ENCODE measurements at places on chromosomes 4 and X.
A peak's percentile ranks its signal among the peaks of the same experiment; 100 is the strongest.

DNA sequence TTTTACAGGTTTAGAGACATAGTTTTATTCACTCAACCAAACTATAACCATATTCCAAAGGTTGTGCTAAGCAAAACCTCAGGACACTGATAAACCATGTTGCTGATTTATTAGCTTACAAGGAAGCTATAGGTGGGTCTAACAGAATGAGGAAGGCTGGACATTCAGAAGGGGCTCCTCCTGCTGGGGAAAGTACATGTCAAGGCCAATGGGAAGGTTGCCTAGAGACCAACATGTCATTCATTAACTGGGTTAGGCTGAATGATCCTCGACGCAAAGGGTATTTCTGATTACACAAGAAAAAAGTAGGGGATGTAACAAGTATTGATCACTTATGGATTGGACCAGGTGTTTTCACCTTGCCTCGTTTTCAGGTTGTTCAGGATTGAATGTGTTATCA lies 30.3 kb downstream of the SLC10A6 start:
- DNase-seq, result peak; percentile 6

DNA sequence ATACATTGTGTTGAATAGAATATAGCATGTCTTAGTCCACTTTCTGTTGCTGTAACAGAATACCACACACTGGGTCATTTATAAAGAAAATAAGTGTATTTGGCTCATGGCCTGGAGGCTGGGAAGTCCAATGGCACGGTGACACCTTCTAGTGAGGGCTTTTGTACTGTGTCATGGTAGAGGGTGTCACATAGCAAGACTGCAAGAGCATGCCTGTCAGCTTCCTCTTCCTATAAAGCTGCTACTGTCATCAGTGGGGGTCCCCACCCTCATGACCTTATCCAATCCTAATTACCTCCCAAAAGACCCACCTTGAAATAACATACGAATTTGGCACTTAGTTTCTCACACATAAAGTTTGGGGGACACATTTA lies 193.2 kb downstream of the PTTG2 start:
- DNase-seq, result peak; percentile 8

DNA sequence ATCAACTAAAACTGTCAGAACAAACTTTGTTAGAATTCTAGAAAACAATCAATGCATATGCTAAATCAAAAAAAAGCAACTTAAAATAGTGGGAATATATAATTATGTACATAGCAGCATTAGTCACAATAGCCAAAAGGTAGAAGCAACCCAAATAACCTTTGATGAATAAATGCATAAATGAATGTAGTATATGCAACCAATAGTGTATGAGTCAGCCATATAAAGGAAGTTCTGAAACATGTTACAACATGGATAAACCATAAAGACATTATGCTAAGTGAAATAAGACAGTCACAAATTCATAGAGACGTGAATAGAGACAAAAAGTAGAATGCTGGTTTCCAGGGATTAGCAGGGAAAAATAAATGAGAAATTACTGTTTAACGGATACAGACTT lies 762.8 kb upstream of the INTU start:
- DNase-seq, result no peak

DNA sequence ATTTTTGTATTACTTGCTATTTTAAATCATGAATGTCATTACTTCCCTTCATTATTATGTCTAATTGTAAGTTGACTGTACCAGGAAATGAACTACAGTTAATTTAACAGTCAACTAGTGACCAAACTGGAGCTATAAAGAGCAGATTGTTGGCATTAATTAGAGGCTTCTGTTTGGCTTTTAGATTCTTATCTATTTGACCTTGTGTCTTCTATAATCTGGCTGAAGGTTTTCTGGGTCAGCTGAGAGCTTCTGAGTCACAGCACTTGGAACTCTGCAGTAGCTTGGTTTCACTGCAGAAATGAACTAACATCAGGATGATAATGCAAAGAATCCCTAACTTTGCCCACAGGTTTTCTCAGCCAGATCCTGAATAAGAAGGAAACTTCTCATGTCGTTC lies 169.2 kb upstream of the LEF1 start:
- DNase-seq, result peak; percentile 25

DNA sequence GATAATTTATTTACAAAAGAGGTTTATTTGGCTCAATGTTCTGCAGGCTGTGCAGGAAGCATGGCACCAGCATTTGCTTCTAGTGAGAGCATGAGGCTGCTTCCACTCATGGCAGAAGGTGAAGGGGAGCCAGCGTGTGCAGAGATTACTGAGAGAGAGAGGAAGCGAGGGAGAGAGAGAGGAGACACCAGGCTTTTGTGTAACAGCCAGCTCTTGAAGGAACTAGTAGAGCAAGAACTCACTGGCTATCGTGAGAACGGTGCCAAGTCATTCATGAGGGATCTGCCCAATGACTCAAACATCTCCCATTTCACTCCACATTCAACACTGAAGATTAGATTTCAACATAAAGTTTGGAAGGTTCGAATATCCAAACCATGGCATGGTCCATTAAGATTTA lies 12.7 kb downstream of the GUCY1A1 start:
- DNase-seq, result peak; percentile 69

- no peak for DNase-seq
Measured at GRCh38 chr4:151488968-151489367, 80.0 kb downstream of the FHIP1A start.

DNA sequence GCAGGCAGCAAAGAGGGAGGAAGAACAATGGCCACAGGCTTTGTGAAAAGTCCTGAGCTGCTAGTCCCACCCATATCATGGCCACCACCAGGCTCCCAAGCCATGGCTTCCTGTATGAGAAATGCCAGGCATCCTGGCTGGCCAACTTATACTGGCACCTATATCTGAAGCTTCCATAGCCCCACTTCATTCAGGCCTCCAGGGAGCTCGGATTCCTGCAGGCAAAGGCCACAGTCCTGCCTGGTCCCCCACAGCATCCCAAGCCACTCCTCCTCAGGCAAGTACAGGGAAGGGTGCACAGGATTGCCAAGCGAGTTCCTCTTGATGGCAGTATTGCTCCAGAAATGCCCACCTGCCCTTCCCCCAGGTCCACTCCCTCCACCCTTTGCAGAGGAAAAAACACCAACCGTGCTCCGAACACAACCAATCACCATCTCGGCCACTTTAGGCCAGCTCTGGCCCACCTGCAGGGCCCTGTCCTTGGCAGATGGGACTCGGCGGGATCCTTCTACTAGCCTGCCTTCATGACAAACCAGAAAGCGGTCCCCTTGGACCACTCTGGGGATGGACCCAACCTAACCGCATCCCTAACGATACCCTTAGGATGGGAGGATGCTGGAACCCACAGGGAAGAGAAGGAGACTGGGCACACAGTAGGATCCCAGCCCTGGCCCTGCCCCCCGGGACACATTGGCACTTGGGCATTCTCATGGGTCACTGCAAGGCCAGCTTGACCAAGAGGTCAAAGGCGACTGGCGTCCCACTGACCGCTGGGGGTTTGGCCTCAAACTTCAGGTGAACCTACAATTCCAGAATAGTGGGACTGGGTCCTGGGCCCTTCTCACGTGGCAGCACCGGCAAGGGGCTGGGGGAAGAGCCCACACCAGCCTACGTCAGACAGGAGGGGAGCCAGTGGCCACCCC lies 220.4 kb upstream of the AGTR2 start:
- no peak for DNase-seq

DNA sequence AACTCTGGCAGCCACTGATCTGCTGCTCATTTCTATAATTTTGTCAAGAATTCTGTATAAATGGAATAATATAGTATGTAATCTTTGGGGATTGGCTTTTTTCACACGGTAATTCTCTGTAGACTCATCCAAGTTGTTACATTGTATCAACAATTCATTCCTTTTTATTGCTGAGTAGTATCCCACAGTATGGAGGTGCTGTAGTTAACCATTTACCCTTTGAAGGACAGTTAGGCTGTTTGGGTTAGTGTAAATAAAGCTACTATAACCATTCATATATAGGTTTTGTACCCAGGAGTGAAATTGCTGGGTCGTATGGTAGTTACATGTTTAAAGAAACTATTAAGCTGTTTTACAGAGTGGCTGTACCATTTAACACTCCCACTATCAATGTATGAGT lies 157.0 kb upstream of the NDP start:
- DNase-seq, result no peak

DNA sequence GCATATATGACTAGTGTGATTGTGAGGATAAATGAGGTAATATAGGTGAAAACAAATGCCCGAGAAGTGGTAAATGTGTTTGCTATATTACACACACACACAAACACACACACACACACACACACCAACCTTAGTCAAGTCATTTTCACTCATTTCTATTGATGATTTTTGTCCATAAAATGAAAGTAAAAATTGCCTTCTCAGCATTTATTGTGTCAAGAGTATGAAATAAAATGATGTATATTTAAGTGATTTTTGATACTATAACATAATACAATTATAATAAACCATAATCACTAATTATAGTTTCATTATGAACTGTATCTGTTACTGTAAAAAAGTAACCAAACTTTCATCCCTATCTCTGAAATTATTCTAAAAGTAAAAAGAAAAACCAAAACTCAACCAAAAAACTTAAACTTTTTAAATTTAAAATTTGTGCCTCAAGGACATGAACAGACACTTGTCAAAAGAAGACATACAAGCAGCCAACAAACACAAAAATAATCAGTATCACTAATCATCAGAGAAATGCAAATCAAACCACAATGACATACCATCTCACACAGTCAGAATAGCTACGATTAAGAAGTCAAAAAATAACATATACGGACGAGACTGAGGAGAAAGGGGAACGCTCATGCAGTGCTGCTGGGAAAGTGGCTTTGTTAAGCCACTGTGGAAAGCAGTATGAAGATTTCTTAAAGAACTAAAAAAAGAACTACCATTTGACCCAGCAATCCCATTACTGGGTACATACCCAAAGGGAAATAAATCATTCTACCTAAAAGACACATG lies 601.0 kb downstream of the TMA16 start:
- no peak for DNase-seq

DNA sequence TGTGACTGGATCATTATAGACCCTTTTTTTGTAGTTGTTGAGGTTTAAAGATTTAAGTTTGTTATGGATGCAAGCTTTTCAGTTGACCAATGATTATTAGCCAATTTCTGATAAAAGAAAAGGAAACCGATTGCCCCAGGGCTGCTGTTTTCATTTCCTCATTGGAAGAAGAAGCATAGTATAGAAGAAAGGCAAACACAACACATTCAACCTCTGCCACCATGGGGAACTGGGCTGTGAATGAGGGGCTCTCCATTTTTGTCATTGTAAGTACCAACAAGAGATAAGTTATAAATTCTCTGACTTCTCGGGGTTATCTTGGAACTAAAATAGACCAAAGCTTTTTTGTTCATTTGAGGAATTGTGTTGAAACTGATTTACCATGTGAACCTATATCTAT lies at the start of gene CYBB:
Gene CYBB (plus strand): TSS at position 203 of the 400 bp plus-strand sequence. CDS start 19 bp downstream, at position 222.
- DNase-seq, result no peak

- no peak for DNase-seq
Measured at GRCh38 chrX:23372220-23372902, 37.7 kb downstream of the PTCHD1 start.

- no peak for DNase-seq
Measured at GRCh38 chrX:40076750-40077575, 20.8 kb downstream of the BCOR start.

- peak; percentile 22 for DNase-seq
Measured at GRCh38 chrX:152912106-152912505, 14.2 kb downstream of the ZNF185 start.

DNA sequence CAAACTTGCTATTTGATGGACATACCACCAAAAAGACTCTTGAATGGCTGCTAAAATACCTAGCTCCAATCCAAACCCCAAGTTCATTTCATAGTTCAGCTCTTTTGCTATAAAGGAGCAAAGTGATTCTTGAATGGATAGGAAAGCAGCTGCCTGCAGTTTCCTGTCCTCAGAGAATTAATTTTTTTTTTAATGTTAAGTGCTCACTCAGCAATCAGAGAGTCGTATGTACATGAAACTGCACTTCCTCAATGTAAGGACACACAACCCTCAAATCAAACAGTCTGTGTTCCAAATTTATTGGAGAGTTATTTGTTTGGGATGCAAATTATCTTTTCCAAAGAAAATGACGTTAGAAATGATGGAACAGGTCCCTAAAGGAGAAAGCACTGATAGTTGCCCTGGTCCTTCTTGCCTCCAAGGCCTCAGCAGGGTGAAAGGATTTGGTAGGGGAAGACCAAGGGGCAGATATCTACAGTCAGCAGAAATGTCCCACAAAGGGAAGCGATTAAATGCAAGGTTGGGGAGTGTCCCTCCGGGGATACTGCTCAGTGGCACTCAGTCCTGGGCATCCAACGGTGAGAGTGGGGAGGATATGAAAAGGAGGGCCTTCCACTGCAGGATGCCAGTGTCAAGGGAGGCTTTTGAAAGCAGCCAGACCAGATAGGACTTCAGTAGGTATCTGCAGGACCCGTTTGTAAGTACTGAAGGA lies 67.2 kb upstream of the RASGEF1B start:
- DNase-seq, result no peak

- no peak for DNase-seq
Measured at GRCh38 chr4:75919920-75920319, 17.7 kb upstream of the PPEF2 start.

DNA sequence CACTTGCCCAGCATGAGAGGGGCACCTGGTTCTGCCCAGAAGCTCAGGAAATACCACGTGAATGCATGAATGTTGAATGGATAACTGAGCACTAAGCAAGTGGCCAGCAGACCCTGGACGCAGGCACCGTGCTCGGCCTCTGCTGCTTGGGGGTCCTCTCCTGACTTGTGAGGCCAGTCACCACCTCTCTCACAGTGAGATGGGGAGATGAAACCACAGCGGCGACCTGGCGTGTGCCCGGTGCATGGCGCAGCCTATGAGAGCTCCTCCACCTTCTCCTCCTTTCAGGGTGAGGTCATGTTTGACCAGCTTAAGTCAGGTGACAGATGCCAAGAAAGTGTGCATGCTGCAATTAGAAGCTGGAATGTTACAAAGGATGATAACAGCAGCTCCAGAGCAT lies 75.5 kb downstream of the HMX1 start:
- DNase-seq, result no peak

- no peak for DNase-seq
Measured at GRCh38 chr4:151322570-151322969, 2.8 kb downstream of the SH3D19 start.

GRCh38 chr4:53785996-53786395 lies 194.7 kb upstream of the LNX1 start:
- no peak for DNase-seq

DNA sequence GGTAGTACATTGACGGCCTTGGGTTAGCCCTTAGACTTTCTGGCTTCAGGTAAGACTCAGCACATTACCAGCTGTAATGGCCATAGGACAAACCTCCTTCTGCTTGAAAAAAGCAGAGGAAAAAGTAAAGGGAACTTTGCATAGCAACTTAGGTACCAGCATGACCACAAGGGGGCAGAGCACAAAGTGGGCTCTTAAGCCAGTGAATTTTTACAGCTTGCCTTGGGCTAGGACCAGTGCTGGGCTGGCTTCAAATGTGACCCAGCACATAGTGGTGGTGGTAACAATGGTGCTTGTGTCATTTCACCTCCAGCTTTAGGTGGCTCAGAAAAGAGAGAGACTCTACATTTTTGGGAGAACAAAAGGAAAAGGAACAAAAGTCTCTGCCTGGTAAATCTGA lies 66.1 kb downstream of the KLHL4 start:
- DNase-seq, result peak; percentile 57

GRCh38 chr4:76226418-76226817 lies 12.8 kb upstream of the SCARB2 start:
- no peak for DNase-seq

Measured in OCI-M1 (cell line).